ENCODE measurements at places on chromosomes 16 and 17.

GRCh38 chr17:40598619-40599467 is 33.6 kb upstream of the CCR7 start:
- no peak for DNase-seq

- DNase-seq = no peak
These were observed 40.3 kb upstream of the TNRC6A start for GRCh38 chr16:24689128-24689527.

- DNase-seq = no peak
These were observed 27.7 kb upstream of the CLEC18B start for GRCh38 chr16:74448990-74449389.

DNA sequence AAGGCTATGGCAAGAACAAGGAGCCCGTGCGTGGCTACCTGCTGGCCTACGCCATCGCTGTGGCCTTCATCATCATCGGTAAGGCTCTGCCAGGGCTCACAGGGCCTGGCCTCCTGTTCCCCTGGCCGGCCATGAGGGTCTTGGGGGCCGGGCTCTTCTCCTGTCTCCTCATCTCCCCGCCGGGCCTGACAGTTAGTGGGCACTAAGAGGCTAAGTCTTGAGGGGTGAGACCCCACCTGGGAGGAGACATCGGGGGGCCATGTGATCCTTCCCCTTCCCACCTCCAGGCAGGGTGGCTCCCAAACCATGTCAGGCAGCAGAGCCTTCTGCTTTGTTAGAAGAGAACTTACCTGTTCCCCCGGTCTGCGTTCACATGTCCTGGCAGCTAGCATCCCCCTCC is 15.2 kb downstream of the SLC12A3 start:
- no peak for DNase-seq

GRCh38 chr16:3112881-3113574 is 642 bp downstream of the ZNF205 start:
- no peak for DNase-seq

DNA sequence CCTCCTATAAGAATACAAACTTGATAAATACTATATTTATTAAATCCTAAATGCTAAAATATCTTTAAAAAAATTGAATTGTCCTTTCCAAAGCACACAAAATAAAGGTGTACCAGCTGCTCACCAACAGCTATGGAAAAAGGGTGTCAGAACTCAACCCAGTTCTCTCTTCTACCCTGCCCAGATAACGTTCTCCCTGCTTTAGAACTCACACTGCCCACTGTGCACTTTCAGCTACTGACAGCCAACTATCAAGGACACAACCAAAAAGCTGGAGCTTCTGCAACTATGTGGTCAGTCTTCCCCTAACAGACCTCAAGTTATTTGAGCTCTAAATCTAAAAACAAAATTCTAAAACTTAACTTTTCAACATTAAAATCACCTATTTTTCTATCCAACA is 13.7 kb downstream of the AP1G1 start:
- DNase-seq = no peak

- DNase-seq = no peak
These were observed 28.0 kb upstream of the ARHGAP23 start for GRCh38 chr17:38400286-38400685.

GRCh38 chr17:75888484-75888883 is 8.3 kb downstream of the TRIM65 start:
- no peak for DNase-seq

DNA sequence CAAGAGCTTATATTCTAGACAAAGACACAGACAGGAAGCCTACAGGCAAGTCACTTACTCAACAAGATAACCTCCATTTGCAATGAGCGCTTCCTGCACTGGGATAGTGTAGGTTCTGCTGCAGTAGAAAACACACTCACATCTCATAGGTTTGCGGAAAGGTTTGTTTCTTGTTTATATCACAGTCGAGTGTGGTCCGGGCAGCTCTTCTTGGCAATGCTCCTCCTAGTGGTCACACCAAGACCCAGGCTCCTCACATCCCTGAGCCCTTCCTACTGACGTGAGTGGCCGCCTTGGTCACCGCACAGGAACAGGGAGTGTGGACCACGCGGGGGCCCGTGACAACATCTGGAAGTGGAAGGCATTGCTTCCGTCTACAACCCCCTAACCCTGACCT is 48.0 kb upstream of the RBFOX3 start:
- no peak for DNase-seq

- no peak for DNase-seq
These were observed 1.2 kb downstream of the OR1F1 start for GRCh38 chr16:3188925-3189825.

- no peak for DNase-seq
These were observed 98.0 kb downstream of the KPNA2 start for GRCh38 chr17:68133346-68134045.

DNA sequence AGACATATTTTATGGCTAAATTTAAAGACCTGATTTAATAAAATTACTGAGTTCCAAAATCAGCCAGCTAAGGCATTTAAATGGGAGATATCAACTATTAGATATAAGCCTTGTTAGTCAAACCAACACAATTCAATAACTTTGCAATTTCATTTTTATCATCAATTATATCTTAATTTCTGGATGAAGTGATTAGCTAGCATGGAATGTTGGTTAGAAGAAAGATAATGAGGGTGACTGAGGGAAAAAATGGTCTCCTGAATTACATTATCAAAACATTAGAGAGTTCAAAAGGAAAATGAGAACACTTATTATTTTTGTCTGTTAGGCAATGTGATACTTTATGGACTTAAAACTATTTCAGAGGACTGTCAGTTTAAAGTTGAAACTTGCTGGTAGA is 525.7 kb downstream of the CDH11 start:
- DNase-seq = no peak

DNA sequence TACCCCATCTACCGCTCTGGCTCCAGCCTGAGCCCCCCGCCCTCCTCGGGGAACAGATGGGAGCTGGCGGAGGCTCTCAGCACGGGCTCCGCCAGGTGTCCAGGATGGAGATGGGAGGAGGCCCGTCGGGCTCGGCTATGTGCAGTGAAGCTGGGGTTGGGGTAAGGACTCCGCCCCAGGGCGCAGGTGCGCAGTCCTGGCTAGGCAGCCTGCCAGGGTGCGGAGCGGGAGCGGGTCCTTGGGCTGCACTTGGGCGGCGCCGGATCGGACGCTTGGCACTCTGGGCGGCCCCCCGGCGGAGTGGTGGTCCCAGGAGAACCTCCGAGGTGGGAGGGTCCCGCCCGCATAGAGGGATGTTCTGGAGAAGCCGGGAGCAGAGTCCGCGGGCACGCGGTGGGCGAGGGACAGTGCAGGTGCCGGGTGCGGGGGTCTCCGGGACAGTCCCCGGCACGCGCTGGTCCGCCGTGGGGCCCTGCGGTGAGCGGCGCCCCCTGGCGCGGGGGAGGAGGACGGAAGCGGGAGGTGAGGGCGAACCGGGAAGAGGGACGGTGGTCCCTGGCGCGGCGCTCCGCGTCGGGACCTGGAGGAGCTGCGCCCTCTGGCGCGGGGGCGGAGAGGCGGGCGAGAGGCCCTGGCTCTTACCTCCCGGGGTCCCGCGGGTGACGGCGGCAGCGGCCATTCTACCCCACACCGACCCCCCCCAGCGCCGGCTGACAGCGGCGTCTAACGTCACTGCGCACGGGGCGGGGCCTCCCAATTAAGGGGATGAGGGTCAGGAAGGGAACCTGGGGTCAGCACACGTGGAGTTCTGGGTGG is at the start of gene CAMTA2:
TSS of gene CAMTA2 (minus strand) at position 725 of the 816 bp plus-strand sequence. CDS start 1,453 bp downstream, outside the sequence.
- DNase-seq = peak; percentile 77

GRCh38 chr16:9366048-9366969 is 274.9 kb downstream of the HAPSTR1 start:
- DNase-seq = no peak

- DNase-seq = no peak
These were observed 35.5 kb downstream of the CPNE2 start for GRCh38 chr16:57127836-57128235.

- no peak for DNase-seq
These were observed 89.6 kb downstream of the CACNG3 start for GRCh38 chr16:24345704-24346103.

- DNase-seq = no peak
These were observed 13.5 kb downstream of the GNAO1 start for GRCh38 chr16:56204816-56205215.

DNA sequence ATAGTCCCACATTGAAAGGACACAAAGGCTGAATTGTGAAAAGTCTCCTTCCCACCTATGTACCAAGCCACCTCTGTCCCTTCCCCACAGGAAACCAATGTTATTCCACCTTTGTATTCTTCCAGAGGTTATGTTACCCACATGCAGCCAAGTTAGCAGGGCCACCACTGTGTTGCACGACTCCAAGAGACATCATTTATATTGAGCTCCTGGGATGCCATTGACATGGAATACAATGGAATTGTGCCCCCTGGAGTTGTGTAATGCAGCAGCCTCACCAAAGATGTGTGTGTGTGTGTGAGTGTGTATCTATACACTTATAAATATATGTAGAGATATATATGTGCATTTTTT is 21.6 kb upstream of the MSI2 start:
- DNase-seq = no peak

DNA sequence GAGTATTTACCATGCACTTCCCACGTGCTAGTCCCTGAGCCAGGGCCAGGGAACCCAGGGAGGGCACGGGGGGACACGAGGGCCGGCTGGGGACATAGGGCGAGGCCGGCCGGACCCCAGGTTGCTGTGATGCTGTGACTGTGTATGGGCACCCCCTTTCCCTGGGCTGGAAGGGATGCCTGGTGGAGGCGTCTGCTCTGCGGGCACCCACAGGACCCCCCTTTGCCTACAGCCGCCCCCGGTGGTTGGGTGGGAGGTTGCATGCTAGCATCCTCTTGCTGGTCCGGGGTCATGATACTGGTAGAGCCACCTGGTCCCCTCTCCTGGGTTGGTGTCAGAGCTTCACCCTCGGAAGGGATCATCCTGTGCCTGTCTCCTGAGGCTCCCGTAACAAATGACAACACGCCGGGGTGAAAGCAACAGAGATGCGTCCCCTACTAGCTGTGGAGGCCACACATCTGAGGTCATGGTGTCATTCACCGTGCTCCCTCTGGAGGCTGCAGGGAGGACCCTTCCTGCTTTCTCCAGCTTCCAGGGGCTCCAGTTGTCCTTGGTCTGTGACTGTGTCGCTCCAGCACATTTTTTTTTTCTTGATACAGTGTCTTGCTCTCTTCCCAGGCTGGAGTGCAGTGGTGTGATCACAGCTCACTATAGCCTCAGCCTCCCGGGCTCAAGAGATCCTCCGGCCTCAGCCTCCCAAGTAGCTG is 3.1 kb upstream of the CIAO3 start:
- no peak for DNase-seq

DNA sequence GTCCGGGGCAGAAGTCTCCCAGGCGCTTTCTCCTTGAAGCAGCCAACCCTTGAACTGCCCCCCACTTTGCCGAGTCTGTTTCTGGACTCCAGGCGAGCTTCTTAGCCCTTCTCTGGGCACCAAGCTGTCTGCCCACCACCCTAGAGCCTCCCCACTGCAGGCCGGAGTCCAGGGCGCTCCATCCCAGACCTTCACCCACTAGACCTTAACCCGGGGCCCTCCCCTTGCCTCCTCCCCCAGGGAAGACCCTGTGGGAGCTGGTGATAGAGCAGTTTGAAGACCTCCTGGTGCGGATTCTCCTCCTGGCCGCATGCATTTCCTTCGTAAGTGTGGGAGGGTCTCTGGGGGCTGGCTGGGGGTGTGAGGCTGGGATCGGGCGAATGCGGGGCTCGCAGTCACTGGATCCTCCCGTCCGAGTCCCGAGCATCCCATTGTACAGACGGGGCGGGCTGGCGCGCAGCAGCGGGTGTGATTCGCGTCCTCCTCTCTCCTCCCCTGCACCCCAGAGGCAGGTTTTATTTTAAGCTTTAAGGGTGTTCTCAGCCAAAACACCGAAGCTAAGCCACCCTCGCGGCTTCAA is 1.1 kb downstream of the ATP2A1 start:
- DNase-seq = no peak

DNA sequence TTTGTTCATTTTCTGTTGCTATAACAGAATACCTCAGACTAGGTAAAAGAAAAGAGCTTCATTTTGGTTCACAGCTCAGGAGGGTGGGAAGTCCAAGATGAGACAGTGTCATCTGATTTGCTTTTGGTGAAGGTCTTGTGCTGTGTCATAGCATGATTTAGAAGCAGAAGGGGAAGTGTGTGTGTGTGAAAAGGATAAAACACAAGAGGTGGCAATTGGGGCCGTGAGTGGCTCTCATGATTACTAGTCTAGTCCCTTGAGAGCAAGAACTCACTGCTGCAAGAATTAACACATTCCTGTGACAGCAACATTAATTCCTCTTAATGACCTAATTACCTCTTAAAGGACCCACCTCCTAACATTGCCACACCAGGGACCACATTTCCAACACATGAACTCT is 8.3 kb downstream of the SLC35G3 start:
- DNase-seq = no peak

DNA sequence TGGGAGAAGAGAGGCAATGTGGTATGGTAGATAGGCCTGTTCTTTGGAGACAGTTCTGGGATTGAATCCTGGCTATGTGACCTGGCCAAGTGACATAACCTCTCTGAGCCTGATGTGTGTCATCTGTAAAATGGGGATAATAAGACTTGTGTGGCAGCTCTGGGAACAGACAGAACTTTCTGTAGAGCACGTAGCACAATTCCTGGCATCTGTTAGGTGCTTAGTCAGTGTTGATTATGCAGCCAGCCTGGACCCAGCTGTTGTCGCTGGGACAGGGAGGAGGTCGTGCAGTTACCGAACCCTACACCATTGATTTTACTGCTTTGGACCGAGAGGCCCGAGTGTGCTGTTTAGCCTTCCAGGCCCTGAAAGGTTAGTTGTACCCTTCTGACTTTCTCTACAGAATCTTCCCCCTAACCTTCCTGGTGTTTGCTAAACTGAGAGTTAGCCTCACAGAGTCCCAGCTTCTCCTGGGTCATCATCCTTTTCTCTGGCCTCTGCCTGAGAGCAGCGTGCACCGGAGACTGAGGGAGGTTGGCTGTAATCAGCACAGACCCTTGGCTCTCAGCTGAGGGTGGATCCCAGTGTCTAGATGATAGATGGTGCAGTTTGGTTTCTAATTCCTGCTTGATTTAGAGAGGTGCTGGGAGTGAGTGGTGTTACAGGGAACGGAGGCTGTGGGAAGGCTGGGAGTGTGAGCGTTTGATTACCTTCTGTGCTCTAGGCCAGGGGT is 31.9 kb downstream of the MSI2 start:
- no peak for DNase-seq

DNA sequence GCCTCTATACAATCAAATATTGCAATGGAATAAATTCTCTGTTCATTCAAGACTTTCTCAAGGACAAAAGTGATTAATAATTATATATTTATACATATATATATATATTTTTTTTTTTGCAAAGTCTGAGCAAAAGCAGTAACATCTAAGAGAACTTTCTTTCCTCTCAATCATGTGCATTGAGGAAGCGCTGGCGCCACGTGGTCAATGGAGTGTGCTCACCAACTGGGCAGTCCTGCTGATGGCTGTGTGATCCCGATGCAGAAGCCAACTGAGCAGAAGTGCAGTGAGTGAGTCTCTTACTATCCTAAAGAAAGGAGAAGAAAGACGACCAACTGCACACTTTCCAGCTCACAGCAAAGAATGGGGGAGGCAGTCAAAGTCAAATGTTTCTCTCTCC is 37.2 kb upstream of the ULK2 start:
- no peak for DNase-seq

GRCh38 chr17:60170835-60171752 is 21.3 kb downstream of the CA4 start:
- DNase-seq = no peak

- no peak for DNase-seq
These were observed 27.3 kb upstream of the STH start for GRCh38 chr17:45971698-45972141.
